ENCODE measurements at places on chromosomes 2 and 18. TPM values are rescaled to one million over a fixed set of nuclear protein-coding genes. Genes with fewer than 3 reads are reported as not detected.

GRCh38 chr18:3440341-3440740, 9.6 kb upstream of the TGIF1 start:
- DNase-seq: no peak

DNA sequence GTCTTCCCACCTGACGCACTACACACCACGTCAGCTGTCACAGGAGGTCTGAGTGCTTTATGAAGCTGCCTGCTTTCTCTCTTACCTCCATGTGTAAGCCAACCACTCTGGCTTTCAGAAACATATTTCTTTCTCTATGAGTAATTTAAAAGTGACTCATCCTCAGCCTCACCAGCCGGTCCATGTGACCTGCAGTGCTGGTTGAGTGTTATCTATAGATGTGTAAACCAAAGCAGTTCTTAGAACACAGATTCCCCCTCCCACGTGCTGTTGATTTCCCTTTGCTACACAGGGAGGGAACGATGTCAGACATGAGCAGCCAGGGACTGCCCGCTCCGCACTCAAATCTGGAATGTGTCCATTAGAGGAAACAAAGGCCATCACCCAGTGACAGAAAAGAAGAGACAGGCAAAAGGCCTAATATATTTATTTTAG, 157.8 kb downstream of the BCL2 start:
- peak; percentile 94 for DNase-seq

- DNase-seq: no peak
These were observed 98.0 kb upstream of the BZW1 start for GRCh38 chr2:200713704-200714064.

LRP2 gene
- total RNA-seq: 0.25 TPM

ALLC gene
- total RNA-seq: not detected

DNA sequence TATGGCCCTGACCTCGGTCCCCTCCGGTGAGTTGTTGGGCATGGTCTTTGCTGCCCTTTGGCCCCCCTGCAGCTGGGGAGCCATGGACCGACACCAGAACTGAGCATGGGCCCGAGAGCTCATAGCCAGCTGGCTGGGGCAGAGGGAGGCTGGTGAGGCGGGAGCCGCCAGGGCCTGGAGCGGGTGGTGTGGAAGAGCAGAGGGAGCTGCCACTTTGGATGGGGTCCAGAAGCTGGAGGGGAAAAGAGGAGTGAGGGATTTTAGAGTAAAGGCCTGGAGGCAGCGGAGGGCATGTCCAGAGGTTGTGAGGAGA, 16.5 kb upstream of the CNNM3 start:
- no peak for DNase-seq
